ENCODE measurements at places on chromosomes 13 and 19.

DNA sequence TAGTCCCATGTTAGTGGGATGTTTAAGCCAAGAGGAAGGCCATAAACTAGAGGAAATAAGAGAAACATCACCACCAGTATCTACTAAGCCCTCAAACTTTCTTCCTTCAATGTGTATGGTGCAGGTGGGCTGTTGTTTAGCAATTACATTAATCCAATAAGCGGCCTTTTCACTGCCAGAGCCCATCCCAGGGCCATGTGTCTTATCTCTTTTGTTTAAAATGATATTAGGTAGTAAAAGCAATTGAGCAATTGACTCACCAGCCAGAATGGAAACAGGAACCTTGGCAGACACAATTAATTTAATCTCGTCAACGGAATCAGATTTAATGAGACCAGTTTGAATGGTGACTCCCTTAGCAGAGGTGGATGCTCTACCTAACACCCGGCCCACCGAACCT, 1503.5 kb downstream of the UQCRFS1 start:
- DNase-seq: no peak

DNA sequence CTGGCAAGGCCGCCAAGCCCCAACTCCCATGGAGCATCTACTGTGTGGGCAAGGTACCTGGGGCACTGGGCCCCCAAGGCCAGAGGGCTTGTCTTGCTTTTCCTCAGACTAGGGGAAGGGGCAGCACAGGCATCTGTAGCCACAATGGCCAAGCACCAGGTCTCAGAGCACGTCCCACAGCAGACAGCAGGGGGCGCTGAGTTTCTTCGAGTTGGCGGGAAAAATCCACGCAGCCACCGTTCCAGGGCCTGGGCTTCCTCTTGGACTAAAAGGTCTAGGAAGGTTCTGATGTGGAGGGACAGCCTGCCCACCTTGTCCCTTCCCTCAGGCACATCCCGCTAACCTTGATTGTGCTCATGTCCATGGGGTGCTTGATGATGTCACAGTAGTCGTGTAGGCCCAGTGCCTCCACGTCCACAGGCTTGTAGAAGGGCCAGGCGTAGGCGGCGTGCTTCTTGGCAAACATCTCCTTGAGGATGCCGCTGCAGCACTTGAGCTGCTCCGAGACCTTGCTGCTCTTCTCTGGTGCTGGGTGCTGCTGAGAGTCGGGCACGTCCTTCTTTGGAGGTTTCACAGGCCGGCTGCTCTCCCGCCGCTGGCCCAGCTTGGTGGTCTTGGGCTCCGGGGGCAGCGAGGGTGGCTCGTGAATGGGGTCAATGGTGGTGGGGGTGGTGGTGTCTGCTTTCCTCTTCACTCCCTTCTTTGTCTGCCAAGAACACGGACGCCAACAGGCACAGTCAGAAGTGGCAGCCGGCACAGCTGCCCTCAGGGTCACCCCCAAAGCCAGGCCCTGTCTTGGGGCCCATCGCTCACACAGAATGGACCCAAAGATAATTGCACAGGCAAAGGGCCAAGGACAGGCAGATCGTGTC, 32.0 kb upstream of the EPHX3 start:
- no peak for DNase-seq

GRCh38 chr13:112756081-112756480, 66.2 kb downstream of the ATP11A start:
- no peak for DNase-seq

DNA sequence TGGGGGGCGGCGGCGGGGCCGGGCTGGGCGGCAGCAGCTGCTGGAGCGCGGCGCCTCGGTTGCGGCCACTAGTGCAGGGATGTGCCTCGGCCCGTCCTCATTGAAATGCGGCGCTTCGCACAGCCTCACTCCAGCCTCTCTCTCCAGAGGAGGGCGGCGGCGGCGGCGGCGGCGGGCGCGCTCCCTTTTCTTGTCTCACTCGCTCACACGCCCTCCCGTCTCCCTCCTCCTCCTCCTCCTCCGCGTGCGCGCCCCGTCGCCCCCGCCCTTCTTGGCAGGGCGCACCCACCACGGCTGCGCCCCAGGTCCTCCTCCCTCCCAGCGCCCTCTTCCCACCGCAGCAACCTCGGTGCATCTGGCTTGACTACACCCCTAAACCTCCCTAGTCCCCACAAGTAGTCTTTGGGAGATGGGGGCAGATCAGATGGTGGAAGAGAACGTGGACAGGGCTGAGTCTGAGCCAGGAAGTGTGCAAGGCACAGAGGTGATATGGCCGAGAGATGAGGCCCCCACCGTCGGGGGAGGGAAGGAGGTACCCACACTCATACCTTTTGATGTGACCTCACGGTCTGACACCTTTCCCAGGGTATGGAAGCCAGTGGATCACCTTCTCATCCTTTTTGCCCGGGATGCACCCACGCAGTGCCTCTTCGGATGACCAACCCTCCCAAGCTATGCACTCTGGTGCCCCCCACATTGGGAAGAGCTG, at the start of gene DCLK1:
Gene DCLK1 (minus strand): TSS at position 161 of the 709 bp plus-strand sequence.
- peak; percentile 24 for DNase-seq

Measured in NCI-H187 (cell line).